Stimulated activated CD4-positive, alpha-beta T cell treated with anti-CD3 and anti-CD28 coated beads, Interleukin-1b, Interleukin-23, amount 100 ng/mL, for 4 hours (primary cell): ENCODE measurements at places on chromosomes 5 and 9.

GRCh38 chr5:38184627-38185026 lies 73.7 kb upstream of the EGFLAM start:
- DNase-seq = no peak

DNA sequence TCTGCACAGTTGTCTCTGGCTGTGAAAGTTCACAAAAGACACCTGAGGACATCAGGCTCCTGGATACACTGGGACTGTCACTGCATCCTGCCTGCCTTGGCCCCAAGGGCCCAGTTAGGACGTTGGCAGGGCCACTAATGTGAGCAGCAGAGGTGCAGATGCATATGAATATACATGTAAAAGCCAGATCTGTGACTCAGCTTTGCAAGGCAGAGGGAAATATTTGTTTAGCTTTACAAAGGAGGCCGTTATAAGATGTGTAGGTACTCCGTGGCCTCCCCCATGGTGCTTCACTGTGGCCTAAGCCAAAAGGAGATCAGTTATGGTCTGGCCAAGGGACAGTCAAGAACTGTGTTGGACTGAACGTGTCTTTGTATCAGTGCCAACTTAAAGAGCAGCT lies 4.1 kb upstream of the C1QTNF3 start:
- DNase-seq = no peak

DNA sequence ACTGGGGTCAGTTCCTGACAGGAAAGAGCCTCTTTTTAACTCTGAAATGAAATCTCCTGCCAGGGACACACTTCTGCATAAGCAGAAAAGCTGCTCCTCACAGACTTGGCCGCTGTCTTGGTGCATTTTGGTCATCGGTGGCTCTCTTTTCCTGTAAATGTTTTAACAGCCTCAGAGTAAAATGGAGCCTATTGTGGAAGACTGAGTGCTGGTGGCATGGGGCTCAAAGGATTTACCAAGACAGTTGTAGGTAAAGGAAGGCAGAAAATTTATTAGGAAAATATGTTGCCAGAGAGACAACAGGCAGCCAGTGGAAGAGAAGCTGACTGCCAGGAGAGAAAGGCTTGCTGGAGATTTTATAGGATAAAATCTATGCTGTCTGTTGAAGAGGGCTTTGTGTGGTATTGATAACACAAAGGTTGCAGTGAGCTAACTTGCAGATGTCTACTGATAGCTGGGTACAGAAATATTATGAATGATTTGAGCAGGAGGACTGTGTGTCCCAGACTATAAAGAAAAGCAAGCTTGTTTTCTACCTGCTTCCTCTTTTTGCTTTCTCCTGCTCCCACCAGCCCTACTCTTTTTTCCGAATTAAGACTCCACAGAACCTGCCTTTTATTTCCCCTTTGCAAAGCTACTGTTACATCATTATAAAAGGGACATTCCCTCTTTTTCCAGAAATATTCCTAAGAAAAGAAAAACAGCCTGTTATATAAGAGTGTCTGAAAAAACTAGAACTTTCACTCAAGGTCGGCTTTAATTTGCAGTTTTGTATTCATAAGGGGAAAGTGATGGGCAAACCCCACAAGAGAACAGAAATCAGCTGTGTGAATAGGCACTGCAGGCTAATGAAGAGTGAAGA lies 27.9 kb upstream of the IFNA14 start:
- no peak for DNase-seq

DNA sequence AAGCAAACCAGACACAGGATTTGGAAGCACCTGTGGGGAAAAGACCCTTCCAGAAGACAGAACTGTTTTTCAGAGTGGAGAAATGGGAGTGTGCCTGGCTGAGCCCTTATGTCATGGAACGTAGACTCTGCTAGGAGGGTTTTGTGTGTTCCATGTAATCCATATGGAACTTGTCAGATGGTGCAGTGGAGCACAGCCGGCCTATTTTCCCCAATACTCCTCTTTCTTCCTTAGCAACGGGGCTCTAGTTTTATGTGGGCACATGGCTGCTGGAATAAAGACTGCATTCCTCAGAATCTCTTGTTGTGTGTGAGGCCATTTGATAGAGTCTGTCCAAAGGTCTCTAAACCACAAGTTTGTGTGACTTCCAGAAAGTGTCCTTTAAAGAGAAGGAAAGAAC lies 284.0 kb downstream of the DRD1 start:
- DNase-seq = no peak

GRCh38 chr5:65722575-65723403 lies 784 bp downstream of the NLN start:
- no peak for DNase-seq
